ENCODE measurements at places on chromosomes 7 and 10.

- no peak for DNase-seq
Measured at GRCh38 chr7:50824882-50825281, 42.2 kb upstream of the GRB10 start.

GRCh38 chr7:24801883-24802282 lies 44.6 kb upstream of the GSDME start:
- no peak for DNase-seq

DNA sequence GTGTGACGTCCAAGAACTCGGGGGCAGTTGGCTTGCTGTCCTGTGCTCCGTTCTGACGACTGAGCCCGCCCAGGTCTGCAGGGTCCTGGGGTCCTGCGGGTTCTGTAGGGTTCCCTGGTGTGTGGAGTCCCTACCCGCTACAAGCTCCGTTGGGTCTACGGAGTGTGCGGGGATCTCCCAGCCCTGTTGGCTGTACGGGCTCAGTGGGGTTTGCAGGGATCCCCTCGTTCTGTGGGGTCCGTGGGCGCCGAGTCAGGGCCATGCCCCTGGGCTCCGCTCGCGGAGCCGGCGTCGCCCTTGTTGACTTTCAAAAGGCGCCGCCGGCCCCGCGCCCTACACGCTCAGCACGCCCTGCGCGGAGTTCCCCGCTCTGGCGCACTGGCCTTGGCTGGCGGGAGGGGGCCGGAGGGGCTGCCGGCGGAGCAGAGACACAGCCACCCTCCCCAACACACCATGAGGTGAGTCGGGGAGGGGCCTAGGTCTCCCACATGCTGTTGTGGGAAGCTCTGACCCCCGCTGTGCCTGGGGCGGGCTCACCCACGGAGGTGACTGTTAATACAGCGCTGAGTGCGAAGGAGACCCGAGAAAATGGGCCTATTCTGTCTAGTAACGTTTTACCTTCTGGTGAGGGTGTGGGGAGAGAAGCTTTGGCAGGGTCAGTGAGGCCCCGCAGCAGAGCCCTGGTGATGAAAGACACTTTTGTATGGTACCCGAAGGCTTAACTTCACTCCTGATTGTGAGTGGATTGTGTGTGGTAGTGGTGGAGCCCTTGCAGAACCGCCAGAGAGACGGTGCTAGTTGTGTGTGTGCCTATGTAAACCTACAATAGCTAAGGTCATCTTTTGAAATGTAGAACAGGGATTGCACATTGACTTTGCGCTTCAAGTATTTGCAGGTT lies 8.1 kb downstream of the TASOR2 start:
- DNase-seq: peak; percentile 22

- no peak for DNase-seq
Measured at GRCh38 chr10:43217563-43218205, 49.2 kb downstream of the RASGEF1A start.

DNA sequence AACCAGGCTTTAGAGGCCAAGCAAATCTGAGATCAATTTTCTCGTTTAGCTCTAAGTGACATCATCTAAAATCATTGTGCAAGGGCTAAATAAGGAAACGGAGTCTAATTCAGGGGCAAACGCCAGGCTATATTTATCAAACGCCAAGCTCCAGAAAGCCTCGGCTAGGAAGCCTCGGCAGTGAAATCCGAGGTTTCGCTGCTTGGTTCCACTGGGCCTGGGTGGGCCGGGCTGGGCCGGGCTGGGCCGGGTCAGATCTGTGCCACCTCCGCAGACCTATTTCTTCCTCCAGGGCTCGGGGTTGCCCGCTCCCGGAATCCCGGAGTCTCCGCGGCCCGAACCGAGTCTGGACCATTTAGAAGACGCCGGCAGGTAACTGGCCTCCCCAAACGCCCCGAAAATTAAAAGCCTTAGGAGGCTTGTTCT lies 459 bp upstream of the FEZF1 start:
- DNase-seq: no peak

DNA sequence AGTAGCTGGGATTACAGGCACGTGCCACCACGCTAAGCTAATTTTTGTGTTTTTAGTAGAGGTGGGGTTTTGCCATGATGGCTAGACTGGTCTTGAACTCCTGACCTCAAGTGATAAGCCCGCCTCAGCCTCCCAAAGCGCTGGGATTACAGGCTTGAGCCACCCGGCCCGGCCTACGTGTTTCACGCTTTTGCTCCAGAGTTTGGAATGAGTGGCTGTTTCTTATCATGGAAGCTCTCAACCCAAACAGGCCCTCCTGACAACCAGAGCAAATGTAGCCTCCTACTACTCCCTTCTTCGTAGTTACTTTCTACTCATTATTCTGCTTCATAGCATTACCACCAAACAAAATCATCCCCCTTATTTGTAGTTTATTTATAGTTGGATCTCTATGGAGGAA lies 26.8 kb upstream of the CASD1 start:
- no peak for DNase-seq

DNA sequence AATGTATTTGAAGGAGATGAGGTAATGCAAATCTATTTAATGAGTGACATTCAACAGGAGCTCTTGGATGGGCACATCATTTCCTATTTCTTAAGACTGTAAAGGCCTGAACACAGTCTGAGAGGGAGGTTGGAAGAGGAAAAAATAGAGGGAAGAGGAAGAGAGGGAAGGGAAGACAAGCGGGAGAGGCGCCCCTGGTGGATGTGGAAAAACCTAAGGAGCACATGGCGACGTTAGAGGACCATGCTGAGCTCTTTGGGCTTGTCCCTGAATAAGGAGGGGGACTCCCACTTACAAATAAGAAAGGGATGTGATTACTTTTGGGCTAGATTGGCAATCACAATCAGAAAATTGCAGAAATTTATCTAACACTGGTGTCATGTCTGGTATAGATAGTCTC lies 19.6 kb downstream of the SUN3 start:
- DNase-seq: no peak

DNA sequence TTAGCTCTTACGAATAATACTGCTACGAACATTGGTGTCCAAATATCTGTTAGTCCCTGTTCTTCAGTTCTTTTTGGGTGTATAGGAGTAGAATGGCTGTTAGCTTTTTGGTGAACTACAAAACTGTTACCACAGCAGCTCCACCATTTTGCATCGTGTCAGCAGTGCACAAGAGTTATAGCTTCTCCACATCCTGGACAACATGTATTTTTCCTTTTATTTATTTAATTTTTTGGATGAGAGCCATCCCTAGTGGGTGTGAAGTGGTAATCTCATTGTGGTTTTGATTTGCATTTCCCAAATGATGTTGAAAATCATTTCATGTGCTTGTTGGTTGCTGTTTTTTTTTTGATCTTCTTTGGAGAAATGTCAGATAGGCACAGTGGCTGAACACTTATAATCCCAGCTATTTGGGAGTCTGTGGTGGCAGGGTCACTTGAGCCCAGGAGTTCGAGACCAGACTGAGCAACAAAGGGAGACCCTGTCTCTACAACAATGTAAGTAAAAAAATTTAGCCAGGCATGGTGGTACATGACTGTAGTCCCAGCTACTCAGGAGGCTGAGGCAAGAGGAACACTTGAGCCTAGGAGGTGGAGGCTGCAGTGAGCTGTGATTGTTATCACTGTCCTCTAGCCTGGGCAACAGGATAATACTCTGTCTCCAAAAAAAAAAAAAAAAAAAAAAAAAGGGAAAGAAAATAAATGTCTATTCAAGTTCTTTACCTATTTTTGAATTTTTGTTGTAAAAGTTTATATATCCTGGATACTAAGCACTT lies 31.7 kb downstream of the TRIM24 start:
- no peak for DNase-seq

DNA sequence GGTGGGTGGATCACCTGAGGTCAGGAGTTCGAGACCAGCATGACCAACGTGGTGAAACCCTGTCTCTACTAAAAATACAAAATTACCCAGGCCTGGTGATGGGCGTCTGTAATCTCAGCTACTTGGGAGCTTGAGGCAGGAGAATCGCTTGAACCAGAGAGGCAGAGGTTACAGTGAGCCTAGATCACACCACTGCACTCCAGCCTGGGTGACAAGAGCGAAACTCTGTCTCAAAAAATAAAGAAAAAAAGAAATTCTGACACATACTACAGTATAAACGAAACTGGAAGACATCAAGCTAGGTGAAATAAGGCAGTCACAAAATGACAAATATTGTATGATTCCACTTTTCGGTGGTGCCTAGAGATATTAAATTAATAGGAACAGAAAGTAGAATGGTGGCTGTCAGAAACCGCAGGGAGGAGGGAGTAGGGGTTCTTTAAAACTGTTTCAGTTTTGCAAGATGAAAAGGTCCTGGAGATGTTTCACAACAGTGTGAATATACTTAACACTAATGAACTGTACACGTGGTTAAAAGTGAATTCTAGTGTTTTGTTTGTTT lies 23.2 kb downstream of the PILRA start:
- no peak for DNase-seq

DNA sequence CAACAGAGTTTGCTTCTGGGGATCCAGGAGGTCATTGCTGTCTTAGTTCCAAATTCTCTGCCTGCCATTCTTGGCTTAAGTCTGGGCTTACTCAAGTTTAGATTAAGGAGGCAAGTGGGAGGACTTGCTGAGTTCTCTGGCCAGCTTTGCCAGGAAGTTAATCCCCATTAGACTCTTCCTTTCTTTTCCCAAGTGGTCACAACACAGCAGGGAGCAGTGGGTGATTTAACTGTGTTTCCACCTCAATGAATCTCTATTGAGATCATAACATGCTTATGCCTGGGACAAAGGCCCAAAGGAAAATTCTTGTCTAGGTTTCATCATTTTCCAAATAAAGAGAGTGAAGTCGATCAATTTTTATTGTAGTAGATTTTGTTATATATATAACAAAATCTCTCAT lies 1159.6 kb downstream of the SORCS3 start:
- no peak for DNase-seq

DNA sequence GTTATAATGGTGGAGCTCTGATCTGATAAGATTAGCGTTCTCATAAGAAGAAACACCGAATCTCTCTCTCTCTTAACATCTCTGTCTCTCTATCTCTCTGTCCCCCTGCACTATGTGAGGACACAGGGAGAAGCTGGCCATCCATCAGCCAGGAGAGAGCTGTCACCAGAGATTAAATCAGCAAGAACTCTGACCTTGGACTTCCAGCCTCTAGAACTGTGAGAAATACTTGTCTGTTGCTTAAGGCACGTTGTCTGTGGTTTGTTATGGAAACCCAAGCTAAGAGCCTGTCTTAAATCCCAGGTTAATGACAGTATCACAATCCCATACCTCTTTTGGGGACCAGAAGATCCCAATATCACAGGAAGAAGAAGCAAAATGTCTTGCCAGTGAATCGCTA lies 132.0 kb upstream of the AKR1E2 start:
- DNase-seq: peak; percentile 32

DNA sequence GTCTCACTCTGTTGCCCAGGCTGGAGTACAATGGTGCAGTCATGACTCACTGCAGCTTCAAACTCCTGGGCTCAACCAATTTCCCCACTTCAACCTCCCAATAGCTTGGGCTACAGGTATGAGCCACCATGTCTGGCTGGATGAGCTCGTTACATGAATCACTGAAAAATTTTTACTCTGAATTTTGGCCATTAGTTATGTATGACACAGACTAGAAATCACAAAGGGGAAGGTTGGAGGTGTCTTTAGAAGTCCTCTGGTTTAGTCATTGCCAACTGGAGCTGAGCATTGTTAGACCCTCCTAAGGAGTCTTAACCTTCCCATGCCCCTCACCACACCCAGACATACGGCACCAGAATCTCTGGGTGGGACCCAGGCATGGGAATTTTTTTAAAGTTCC lies 34.7 kb downstream of the SVIL start:
- DNase-seq: peak; percentile 36

DNA sequence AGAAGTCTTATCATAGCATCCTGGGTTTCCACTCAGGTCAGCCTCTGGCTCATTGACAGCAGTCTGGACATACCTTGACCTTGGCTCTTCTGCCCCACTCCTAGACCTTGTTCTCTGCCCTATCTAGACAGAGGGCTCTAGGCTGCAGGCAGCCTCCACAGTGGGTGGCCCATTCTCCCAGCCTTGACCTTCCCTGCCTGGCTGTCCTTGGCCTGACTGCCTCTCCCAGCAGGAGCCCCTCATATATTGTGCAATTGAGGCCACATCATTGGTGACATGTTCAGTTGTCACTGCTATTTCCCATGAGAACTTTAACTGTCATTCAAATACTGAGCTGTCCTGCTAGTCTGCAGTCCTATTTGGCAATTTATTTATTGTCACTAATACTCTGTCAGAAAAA lies 503.4 kb downstream of the PLXNA4 start:
- DNase-seq: no peak

DNA sequence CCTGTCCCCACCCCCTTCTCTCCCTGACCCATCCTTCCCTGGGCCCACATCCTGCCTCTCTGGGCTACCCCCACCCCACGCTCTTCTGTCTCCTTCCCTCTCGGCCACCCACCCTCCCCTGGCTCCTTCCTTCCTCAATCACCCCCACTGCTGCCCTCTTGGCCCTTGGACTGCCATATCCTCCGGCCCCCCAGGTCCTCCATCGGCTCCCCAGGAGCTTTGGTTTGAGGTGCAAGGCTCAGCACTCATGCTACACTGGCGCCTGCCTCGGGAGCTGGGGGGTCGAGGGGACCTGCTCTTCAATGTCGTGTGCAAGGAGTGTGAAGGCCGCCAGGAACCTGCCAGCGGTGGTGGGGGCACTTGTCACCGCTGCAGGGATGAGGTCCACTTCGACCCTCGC lies 10.9 kb downstream of the EPHB6 start:
- DNase-seq: no peak

DNA sequence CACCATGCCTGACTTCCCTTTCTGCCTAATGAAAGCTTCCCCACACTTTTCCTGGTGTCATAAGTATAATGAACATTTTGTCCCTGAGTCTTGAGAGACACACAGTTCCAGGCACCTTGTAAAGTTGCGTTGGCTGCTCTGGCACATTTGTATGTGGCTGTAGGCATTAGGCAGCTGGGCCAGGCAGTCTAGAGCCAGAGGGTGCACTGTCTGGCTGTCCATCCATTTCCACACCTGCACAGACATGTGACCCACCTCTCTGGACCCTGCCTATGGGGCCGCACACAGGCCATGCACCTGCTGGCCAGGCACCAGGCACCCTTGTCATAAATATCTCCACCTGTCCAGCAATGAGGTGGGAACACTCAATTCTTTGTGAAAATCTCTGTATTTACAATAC lies 54.7 kb upstream of the ANTXRL start:
- no peak for DNase-seq

GRCh38 chr7:156897673-156898072 lies 4.7 kb upstream of the LMBR1 start:
- DNase-seq: peak; percentile 56

GRCh38 chr10:90437452-90437851 lies 420.4 kb downstream of the HTR7 start:
- DNase-seq: peak; percentile 58

All from renal cortical epithelial cell (primary cell).